ENCODE measurements at places on chromosomes 2 and 18.

GRCh38 chr2:191901031-191901430 is 54.1 kb upstream of the CAVIN2 start:
- DNase-seq = no peak

GRCh38 chr2:25842155-25842554 is 36.1 kb downstream of the ASXL2 start:
- DNase-seq = no peak

DNA sequence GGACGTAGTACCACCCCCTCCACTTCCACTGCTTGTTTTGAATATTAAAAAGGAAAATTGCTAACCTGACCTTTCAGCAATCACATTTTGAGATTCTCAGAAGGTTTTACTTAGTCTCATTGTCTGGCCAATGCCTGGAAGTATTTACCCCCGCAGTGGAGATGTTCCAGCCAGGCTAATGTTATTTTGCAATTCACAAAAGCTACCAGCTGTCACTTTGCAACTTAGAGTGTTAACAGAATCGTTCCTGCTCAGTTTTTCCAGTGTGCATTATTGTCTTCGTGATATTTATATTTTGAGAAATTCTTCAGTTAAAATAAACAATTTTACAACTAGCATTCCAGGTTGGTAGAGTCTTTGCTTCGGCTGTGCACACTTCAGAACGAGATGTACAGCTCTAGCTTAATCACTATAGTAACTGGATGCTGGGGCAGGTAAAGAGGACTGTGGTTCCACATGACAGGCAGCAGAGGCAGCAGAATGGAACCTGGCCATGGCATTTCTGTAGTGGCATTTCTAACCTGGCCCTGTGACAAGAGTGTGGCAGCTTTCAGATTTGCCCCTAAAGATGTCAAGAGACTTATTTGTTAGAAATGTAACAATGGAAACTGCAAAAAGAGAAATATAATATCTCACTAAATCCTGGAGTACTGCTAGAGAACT is 85.1 kb downstream of the DTNA start:
- no peak for DNase-seq

DNA sequence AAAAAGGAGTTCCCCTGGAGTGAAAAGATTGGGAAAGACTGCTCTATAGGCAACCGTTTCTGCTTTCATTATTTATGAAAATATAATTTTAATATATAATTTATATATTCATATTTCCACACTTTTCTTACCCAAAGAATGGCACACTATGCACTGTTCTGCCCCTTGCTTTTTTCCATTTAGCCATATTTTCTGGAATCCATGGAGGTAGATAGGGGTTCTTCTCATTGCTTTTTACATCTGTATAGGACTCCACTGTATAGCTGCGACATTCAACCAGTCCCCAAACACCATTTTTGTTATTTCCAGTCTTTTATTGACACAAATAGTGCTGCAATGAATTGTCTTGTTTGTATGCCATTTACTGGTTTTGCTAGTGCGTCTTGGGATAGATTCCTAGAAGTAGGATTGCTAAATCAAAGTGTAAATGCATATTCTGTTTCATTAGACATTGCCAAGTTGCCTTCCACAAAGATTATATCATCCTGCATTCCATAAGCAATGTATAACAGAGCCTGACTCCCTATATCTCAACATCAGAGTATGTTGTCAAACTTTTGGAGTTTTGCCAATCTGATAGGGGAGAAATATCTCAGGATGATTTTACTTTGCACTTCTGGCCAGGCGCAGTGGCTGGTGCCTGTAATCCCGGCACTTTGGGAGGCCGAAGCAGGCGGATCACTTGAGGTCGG is 26.6 kb upstream of the TCF7L1 start:
- no peak for DNase-seq

DNA sequence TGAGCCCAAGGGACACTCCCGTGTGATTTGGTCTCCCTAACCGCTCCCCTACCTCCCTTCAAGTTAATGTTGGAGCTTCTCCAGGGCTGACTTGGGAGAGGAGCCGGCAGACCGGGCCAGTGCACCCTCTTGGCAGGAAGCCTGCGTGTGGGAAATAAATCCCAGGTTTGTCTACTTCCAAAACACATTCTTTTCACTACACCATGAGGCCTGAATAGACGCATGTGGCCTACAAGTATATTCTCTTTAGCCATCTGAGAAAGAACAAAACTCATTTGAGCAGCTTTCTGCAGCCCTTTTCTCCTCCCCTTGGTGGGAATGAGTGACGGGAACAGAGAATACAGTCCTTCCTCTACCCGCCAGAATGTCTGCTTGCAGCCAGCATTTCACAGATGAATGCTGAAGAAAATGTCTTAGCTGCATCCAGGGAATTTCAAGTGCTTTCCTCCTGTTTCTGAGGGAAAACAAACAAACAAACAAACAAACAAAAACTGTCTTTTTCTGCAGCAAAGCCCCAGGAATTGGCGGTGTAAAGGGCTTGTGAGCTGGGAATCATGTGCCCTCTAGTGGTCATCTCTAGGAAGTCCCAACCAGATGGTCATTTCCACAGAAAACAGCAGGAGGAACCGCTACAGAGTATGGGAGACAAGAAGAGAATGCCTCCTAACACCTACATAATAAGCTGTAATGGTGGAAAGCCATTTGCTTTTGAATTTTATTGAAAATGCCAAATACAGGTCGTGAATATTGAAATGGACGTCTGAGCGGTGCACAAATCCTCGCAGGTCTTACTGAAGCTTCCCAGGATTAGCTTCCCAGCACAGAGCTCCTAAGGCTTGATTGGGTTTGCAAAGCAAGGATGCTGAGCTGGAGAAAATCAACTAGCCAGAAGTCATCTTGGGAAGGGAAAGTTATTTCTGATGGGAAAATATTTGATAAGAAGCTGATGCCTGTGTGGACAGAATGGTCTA is 41.2 kb upstream of the DAPL1 start:
- DNase-seq = peak; percentile 69

- DNase-seq = no peak
Measured at GRCh38 chr2:53694096-53694771, 73.4 kb upstream of the CHAC2 start.

DNA sequence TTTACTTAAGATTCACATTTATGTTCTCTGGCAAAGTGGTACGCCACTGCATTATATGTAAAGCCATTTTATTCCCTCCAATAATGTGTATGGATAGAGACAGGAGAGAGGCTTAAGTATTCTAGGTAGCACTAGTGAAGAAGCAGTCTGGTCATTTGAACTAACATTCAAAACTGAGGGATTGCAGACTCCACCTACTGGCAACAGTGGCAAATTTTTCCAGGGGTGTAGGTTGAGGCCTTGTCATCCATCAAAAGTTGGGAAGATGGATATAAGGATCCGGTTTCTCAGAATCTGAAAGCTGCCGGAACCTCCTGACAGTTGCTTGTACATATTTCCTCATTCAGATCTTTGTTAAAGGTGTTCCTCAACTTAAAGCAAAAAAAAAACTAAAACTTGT is 465.5 kb upstream of the FSHR start:
- DNase-seq = no peak

- no peak for DNase-seq
Measured at GRCh38 chr2:190978389-190979053, 35.5 kb downstream of the STAT1 start.

DNA sequence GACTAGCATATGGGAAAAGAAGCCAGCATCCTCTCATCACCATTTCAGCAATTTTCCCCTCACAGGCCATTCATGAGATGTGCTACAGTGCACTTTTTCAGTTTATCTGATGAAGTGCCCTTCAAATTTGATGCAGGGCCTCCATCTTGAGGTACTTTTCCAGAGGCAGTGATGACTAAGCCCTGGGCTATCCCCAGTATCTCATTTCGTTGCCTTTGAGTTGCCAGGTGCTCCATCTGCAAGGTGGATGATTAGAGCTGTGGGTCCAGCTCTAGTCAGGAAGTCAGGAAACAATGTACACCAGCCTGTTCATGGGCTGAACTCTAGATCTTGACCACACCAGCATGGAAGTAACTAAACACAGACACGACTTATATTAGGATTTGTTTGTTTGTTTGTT is 425.2 kb downstream of the METTL4 start:
- DNase-seq = no peak

- no peak for DNase-seq
Measured at GRCh38 chr18:61639886-61640285, 252.9 kb downstream of the RNF152 start.

DNA sequence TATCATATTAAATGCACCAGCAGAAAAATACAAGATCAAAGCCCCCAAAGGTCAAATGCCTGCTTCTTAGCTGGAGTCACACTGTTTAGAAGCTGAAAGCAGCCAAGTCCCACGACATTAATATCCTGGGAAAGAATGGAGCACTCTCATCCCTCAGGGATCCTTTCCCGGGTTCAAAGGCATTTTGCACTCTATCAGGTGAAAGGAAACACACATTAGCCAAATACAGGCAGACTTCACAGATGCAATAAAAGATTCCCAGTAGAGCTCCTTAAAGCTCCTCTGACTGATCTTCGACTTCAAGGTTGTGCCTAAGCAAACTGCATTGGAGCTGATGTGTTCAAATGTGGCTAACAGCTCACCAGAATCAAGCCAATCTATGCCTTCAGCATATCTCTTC is 158.4 kb downstream of the RNF152 start:
- DNase-seq = no peak

GRCh38 chr2:143839456-143839855 is 680.5 kb downstream of the ZEB2 start:
- no peak for DNase-seq

DNA sequence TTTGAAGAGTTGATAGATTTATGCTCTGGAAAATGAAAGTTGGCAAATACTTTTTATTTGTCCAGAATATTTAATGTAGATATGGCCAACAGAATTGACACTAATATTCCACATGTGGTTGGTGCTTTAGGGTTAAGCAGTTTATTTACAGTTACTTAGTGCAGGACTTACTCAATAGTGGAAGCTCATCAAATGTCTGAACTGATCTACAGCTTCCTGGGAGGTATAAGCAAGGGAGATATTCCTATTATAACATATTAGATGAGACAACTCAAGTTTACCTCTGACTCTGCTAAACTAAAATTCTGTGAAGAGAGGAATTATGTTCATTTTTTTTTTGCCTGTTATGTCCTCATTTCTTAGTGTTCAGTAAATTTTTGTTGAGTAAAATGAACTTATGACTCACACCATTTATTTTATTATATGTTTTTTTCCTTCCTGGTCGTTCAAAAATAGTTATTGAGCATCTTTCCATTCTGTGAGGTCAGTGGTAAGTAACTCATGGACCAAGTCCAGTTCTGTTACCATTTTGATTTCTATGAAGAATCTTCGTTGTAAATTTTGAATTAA is 13.6 kb downstream of the ABI2 start:
- no peak for DNase-seq

DNA sequence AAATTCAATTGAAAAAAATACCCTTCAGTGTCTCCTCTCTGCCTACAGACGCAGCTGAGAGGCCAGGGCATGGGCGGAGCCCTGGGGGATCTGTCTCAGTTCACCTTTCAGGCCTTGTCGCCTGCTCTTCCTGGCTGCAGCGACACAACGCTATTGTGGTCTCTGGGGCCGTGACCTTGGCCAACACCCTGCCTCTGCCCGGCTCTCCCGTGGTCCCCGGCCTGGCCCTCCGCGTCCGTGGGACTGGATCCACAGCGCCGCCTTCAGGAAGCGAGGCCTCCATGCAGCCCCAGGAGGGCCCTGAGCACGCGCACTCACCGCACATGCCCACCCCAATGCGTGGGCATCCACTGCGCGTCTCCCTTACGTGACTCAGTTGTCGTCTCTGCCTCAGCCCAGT is 81.1 kb downstream of the MRPS9 start:
- no peak for DNase-seq

DNA sequence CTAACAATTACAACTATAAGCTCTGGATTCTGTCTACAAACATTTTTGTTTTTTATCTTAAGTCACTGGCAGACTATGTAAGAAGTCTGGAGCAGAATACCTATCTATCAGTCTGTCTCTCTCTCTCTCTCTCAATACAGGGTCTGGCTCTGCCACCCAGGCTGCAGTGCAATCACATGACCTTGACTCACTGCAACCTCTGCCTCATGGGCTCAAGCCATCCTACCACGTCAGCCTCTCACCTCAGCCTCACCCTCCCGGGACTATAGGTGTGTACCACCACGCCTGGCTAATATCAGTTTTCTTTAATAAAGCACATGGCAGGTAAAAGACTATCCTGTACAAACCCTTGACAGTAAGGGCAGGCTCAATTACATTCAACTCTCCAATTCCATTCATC is 96.9 kb downstream of the OSBPL1A start:
- no peak for DNase-seq

- DNase-seq = no peak
Measured at GRCh38 chr2:188527581-188527993, 235.9 kb downstream of the GULP1 start.

DNA sequence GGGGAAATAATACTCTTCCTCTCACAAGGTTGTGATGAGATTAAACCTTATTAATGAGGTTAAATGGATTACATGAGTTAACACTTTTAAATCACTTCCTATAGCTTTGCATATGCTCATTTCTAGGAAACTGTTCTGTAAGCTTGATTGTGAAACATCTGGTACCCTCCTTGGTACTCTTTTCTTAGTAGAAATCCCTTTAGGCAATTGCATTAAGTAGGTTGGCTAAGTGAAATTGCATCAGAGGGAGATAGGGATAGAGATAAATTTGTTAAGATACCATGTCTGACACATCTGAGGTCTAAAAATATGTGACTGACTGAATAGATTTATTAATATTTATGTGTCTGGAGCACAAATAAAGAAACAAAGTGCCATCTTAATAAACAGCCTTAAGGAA is 275.9 kb upstream of the MAP2 start:
- DNase-seq = no peak

DNA sequence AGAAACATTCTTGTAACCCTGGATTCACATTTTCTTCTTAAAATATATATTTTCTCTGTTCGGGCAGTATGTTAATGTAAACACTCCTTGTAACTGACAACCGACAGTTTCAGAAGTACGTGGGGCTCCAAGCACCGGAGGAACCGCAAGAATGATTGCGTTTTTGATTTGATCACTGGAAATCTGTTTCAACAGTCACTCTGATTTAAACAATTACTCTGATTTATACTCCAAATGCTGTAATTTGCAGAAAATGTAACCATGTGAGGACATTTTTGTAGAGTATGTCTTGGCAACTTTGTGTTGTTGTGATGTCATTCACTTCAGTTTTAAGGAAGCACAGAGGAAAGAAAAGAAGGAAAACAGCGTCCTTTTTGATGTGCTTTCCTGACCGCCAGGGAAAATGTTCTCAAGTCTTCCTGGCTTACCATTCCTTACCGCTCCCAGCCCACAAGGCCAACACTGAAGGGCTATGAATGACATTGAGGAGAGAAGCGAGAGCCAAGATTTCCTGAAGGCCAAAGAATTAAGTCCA is 77.7 kb downstream of the APOB start:
- DNase-seq = no peak

- DNase-seq = peak; percentile 79
Measured at GRCh38 chr2:239264838-239265651, 135.8 kb downstream of the HDAC4 start.

- no peak for DNase-seq
Measured at GRCh38 chr2:100895402-100895801, 75.5 kb downstream of the NPAS2 start.

GRCh38 chr2:57569396-57569795 is 477.2 kb upstream of the VRK2 start:
- no peak for DNase-seq
